ENCODE measurements at places on chromosomes 5 and 9.

DNA sequence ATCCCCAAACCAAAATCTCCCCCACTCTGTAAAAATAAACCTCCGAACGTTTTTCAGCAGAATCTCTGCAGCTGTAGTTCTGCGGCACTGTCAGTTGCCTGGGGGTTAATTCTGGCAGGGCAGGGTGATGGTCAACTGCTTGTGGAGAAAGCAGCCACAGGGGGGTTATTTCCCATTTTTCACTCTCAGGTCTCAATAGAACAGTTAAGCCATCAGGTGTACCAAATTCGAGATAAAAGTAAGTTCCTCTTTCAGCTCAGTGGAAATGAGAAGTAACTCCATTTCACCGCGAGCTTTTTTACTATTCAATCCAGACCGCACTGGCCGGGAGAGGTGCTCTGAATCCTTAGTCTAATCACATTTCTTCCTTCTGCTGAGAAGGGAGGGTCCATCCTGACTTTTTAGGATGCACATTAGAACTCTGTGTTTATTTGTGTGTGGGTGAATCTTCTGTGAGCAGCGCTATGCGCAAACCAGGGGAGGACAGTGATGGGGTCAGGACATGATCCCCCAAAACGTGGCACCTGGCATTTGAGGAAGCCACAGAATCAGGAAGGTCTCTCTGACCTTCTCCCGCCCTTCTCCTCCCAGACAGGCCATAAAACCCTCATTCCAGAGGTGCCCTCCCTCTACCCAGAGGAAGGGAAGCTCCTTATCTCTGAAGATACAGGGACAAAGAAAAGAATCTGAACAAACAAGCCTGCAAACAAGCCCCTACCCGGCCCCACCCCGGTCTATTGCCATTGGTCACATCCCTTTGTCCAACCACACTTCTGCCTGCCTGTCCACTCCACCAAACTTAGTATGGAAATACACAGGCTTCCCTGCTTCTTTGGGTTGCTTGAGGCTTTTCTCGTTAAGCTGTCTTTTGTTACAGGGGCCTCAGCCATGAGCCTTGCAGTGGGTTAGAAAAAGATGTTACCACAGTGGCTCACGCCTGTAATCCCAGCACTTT, 229.0 kb downstream of the ROR2 start:
- no peak for DNase-seq

GRCh38 chr5:78076351-78076750, 218.1 kb downstream of the AP3B1 start:
- no peak for DNase-seq

- no peak for DNase-seq
Measured at GRCh38 chr9:133643978-133644760, 8.0 kb downstream of the DBH start.

GRCh38 chr9:98263482-98264357, 8.3 kb upstream of the TBC1D2 start:
- DNase-seq, result peak; percentile 63

GRCh38 chr9:4400731-4401130, 89.5 kb upstream of the SLC1A1 start:
- no peak for DNase-seq

- peak; percentile 65 for DNase-seq
Measured at GRCh38 chr5:126516133-126516532, 78.9 kb downstream of the ALDH7A1 start.

- no peak for DNase-seq
Measured at GRCh38 chr5:176538989-176539384, 1.8 kb upstream of the RNF44 start.

- no peak for DNase-seq
Measured at GRCh38 chr9:76558465-76558864, 99.5 kb downstream of the GCNT1 start.

DNA sequence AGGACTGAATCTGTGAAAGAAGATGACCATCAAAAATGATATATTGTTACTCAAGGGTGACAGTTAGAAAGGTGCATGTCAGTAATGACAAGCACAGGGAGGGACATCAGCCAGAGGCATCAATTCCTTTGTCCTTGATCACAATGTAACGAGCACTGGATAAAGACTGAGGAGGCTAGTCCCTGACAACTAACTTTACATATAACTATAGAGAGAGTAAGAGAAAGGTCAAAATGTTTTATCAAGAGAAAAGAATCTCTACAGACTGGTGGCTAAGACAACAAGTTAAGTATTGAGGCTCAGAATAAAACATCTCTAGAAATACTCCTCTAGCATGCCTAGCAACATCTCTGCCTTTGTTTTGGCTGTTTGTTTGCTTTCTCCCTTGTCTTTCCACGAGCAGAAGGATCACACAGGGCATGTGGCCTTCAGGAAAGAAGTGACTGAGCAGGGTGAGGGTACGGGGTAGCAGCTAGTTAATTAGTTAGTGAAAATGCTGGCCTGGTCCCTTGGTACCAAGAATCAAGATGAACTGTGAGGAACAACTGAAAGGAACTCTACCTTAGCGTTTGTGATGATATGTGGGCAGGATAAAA, 724.1 kb upstream of the MEF2C start:
- no peak for DNase-seq

DNA sequence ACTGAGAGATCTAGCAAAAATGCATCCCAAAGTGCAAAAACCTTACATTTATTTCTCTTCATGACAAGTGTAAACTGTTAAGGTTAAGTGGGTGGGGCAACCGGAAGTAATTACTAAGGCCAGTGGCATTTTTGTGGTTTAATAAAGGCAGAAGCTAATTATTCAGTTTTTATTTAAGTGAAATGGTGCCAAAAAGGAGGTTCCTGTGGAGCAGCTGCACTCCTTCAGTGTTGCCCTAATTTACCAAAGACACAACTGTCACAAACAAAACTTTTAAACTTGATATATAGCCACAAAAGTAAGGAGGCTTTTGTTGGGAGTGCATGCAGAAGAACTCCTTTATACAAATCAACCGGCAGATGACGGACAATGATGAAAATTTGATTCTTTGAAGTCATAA, 81.6 kb downstream of the NDUFS4 start:
- DNase-seq, result no peak

GRCh38 chr5:115379622-115380344, 83.3 kb upstream of the CCDC112 start:
- DNase-seq, result no peak

- DNase-seq, result no peak
Measured at GRCh38 chr9:129138476-129139232, 27.4 kb downstream of the PTPA start.

- DNase-seq, result no peak
Measured at GRCh38 chr9:121577166-121577565, 74.3 kb upstream of the DAB2IP start.

GRCh38 chr9:120948824-120949223, 22.2 kb upstream of the TRAF1 start:
- DNase-seq, result no peak

DNA sequence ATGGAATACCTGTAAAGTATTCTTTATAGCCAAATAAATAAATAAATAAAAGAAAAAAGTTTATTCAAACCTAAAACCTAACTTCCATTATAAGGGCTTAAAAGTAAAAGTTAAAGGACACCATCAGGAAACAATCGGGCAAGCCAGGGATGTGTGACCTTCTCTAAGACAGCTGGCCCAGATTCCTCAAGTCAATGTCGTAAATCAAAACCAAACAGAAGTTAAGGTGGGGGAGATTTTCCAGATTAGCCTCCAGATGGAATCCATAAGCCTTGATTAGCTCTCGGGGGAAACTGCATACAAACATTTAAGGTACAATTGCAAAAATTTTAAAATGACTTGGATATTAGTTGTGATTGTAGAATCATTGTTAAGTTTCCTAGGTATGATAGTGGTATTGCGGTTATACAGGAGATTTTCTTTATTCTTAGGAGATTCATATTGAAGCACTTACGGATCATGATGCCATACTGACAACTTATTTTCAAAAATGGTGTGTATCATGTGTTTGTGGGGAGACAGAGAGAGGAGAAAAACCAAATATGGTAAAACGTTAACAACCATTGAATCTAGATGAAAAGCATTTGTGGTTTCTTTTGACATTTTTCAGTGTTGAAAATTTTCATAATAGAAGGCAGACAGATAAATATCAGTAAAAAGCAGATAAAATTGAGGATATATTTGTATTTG, 21.5 kb upstream of the MGAT1 start:
- no peak for DNase-seq

DNA sequence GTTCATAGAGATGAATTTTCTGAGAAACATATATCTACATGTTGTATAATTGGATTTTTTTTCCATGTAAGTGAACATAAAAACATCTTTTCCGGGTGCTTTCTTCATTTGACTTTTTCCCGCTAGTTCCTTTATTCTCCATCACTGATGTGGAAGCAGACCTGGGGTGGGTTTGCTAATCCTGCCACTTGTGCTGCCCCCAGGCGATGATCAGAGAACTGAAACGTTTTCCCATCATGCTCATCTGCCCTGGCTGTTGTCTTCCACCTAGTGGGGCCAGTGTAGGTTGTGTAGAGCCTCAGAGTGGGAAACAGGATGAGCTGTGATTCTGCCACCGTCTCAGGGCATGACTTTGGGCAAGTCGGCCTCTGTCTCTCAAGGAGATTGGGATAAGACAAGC, 34.2 kb upstream of the TGFBR1 start:
- DNase-seq, result no peak

GRCh38 chr5:31987985-31988710, 186.0 kb downstream of the GOLPH3 start:
- DNase-seq, result no peak

GRCh38 chr5:176157656-176158055, 80.6 kb upstream of the SIMC1 start:
- no peak for DNase-seq

GRCh38 chr5:151198861-151199260, 25.0 kb downstream of the CCDC69 start:
- DNase-seq, result no peak

GRCh38 chr5:93196986-93197385, 384.0 kb downstream of the NR2F1-AS1 start:
- DNase-seq, result no peak

- DNase-seq, result no peak
Measured at GRCh38 chr9:3511551-3511950, 14.2 kb downstream of the RFX3 start.

DNA sequence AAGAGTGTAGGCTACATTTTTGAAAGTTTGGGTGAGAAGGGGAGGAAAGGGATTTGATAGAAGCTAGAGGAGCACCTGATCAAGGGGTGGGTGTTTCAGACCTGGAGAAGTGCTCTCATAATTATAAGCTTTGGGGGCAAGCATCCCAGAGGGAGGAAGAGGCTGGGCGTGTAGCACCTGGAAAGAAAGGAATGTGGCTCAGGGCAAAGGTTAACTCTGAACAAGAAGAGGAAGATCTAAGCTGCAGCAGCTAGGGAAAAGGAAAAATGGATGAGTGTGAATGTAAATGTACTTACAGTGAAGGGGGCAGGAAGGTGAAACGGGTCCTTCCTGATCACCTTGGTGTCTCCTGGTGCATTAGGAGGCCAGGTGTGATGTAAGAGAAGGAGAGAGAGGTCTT, 49.8 kb upstream of the ANKRD55 start:
- no peak for DNase-seq

DNA sequence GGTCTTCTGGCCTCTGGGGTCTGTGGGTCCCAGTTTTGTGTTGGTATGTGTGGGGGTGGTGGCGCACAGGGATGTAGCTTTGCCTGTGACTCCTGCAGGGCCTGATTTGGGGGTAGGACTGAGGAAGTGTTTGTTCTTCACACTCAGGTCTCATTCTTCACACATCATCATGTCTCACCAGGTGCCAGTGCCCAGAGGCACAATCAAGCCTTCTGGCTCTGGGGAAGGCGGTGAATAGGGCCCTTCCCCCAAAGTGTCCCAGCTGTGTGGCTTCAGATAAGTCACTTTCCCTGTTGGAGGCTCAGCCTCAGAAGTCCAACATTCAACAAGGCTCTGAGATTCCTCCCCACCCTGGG, 5.1 kb downstream of the DBN1 start:
- no peak for DNase-seq

DNA sequence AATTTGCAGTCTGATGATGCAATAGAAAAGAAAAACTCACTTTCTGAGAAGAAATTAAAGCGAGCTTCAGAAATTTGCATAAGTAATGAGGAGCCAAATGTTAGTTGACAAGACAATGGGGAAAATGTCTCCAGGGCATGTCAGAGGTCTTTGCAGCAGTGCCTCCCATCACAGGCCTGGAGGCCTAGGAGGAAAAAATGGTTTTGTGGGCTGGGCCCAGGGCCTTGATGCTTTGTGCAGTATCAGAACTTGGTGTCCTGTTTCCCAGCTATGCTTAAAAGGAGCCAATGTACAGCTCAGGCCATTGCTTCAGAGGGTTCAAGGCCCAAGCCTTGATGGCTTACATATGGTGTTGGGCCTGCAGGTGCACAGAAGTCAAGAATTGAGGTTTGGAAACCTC, 298.4 kb downstream of the SMARCA2 start:
- DNase-seq, result no peak

DNA sequence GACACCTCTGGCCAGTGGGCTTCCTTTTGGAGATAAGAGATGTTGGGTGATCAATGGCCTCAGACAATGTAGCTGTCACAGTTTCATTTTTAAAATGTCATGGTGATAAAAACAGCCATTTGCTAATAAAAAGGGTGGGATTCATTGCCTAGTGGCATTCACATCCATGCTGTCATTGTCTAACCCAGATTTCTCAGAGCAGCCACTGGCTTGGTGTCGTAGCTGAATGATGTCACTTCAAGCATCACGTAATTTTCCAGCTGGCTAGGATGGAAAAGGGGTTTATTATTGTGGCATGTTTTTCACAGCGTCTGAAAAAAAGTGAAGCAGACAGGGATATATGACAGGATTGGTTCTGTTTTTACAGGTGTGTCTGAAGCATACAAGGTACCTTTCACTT, 184.7 kb downstream of the AOPEP start:
- DNase-seq, result no peak

DNA sequence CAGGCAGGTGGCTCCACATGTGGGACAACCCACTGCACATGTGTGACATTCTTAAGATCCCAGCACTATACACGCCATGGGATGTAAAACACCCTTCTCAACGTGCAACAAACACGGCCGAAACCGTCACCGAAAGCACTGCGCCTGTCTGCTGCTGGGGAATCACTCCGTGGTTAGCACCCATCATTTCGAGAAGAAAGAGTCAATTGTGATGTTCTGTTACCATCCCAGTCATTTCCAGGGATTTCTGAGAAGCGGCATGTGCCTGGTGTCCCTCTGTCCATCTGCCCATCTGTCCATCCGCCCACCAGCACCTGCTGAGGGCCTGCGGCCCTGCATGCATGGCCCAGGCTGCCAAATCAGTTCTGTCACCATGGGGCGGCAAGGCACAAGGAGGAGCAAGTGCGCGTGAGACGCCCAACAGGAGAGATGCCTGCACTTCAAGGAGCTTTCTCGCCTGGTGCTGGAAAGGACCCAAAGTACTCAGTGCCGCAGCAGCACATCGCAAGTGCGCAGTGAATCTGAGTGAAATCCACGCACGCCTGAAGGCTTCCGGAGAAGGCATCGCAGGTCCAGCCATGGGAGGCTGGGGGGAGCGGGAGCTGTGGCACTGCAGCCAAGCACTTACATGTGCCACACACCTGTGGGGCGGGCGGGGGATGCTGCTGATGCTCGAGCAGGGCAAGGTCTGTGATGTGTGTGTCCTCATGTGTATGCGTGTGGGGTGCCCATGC, 38.0 kb downstream of the VAV2 start:
- no peak for DNase-seq

GRCh38 chr5:143311428-143311827, 92.1 kb downstream of the NR3C1 start:
- DNase-seq, result no peak
